ENCODE measurements at places on chromosomes 4 and X.

DNA sequence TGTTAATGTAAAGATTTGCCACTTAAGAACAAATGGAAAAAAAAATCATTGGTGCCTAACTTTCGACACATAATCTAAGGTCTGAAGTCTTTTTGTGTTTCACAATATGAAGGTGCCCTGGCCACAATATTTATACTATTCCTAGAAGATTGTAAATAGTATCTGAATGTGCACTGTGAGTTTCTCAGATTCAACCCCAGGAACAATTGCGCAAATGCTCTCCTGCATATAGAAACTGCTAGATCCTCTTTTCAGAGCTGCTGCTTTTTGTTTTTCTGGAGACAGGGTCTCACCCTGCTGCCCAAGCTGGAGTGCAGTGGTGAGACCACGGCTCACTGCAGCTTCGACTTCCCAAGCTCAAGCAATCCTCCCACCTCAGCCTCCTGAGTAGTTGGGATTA is 480.1 kb upstream of the FTHL17 start:
- no peak for DNase-seq

DNA sequence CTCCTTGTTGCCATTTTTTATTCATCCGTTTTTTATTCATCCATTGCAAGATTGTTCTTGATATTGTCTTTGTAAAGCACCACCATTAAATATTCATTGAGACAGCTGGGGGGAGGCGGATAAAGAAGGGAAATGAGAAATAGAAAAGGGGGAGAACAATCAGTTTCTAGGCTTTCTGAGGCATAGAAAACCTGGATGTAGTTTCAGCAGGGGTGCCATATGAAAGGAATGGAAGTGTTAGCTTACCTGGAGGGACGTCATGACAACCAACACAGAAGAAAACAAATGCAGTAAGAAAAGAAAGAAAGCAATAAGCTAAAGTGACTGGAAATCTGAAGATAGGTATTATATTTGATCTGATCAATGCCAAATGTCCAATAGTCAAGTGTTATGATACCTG is 276.1 kb downstream of the GASK1B start:
- no peak for DNase-seq

DNA sequence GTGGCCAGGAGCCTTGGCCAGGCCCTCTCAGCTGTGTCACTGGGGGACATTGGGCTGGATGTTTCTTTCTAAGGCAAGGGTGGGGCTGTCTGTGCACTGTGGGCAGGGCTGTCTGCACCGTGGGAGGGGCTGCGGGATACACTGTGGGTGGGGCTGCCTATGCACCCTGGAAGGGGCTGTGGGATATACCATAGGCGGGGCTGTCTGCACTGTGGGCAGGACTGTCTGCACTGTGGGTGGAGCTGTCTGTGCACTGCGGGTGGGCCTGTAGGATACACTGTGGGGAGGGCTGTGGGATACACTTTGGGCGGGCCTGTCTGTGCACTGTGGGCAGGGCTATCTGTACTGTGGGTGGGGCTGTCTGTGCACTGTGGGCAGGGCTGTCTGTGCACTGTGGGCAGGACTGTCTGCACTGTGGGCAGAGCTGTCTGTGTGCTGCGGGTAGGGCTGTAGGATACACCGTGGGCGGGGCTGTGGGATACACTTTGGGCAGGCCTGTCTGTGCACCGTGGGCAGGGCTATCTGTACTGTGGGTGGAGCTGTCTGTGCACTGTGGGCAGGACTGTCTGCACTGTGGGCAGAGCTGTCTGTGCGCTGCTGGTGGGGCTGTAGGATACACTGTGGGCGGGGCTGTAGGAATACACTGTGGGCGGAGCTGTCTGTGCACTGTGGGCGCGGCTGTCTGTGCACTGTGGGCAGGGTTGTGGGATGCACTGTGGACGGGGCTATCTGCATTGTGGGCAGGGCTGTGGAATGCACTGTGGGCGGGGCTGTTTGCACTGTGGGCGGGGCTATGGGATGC is 31.1 kb downstream of the ACOX3 start:
- no peak for DNase-seq

- DNase-seq: no peak
These were observed 11.8 kb downstream of the HDAC6 start for GRCh38 chrX:48813644-48814043.

- no peak for DNase-seq
These were observed 373.1 kb downstream of the PPARGC1A start for GRCh38 chr4:23516716-23517115.

- DNase-seq: peak; percentile 17
These were observed at the start of gene TSPAN7 for GRCh38 chrX:38561126-38561868. Gene TSPAN7 (plus strand): TSS chrX:38561542. CDS start chrX:38561547, 5 bp downstream.

DNA sequence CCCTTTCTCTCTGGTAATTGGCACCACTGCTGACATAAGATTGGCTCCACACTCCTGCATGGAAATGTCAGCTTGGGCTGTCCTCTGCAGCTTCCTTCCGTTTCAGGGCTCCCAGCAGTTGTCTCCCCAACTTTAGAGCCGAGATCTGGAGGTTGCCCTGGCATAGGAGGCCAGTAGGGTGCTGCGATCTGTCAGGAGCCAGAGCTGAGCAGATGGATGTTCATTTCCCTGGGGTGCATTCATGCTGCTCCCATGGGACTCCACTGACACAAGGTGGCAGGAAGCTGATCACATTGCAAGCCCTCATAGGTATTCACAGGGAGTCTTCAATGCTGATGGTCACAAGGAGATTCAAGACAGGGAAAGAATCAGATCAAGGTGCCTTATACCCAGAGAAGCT is 116.6 kb upstream of the RAI2 start:
- DNase-seq: no peak

DNA sequence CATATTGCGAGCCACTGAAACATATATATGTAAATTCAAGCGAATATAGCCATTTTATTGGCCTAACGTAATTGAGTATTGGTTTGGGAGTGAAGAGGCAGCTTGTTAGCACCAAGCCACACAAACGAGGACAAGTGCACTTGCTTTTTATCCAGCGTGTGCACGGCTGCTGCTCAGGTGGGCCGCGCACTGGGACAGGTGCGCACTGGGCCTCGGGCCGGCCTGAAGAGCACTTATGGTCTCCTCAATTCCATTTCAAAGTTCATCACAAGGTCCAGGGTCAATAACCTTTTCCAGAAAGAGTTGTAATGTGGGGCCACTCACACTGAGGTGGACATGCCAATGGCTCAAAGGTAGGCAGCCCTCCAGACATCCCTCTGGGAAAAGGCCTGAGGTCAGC is 95.9 kb downstream of the ATP8A1 start:
- DNase-seq: no peak

GRCh38 chrX:155951237-155951789 is 46.2 kb upstream of the IL9R start:
- no peak for DNase-seq

DNA sequence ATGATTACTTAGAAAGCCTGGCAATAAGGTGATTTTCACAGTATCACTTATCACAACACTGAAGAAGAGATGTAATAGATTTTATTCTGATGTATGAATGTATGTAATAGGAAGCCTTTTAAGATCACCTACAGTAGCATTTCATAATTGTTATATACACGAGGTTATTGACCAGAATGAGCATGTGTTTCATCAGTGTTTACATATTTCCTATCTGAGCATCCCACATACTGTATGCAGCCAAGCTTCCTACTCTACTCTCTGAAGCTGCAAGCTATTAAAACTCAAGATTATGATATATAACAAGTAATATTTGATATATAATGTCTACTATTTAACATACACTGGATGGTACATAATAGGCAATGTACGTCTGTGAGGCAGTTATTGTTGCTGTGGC is 190.9 kb upstream of the S100G start:
- DNase-seq: no peak

- no peak for DNase-seq
These were observed 20.1 kb upstream of the XPNPEP2 start for GRCh38 chrX:129718676-129719075.

DNA sequence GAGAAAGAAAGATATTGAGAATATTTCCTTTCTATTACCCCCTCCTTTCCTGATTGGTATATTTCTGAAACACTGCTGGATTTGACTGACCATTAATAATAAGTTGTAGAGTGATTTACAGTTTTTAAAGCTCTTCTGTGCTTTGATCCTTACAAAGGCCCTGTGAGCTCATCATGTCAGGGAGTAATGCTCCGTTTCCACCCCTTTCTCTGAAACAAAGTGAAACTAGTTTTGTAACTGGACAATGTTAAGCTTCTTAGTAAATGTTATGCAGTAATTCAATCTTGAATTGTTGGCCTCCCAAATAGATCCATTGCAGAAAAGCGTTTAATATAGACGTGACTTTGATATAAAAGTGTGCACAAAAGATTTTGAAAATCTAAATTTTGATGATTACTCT is 190.1 kb upstream of the GNPDA2 start:
- DNase-seq: no peak

GRCh38 chr4:57073559-57073958 is 36.6 kb downstream of the IGFBP7 start:
- DNase-seq: no peak
